Stimulated activated CD4-positive, alpha-beta T cell treated with anti-CD3 and anti-CD28 coated beads, TNF-alpha, amount 100 ng/mL, for 24 hours (primary cell): ENCODE measurements at places on chromosomes 11 and 22.
A peak's percentile ranks its signal among the peaks of the same experiment; 100 is the strongest.

DNA sequence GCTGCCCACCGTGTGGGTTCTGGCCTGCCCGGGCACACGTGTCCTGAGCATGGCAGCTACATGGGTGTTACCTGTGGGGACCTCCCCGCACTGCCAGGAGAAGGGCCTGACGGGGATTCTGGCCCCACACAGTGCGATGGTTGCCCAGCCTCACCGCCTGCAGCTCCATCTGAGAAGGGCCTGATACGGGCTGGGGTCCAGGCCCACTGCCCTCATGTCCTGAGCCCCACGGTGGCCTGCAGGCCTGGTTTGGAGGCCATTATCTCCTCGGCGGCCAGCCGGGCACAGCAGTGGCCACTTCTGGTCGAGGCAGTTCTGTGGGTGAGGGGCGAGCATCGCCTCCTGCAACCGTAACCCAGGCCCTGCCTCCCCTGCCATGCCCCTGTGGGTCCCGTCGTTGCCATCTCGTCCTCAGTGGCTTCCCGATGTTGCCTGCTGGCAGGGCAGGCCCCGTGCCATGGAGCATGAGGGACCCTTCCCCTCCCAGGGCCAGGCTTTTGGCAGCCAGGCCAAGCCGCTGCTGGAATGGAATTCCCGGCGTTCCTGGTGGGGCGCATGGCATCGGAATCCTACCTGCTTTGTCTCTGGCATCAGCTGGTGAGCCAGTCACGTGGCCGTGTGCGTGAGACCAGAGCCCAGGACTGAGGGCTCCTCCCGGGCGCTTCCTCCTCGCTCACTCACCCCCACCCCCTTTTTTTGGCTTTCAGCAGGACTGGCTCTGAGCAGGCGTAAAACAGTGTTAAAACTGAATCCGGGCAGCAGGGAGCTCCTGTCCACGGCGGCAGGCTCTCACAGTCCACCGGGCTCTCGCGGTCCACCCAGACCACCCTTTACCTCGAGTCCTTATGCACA lies 71.9 kb upstream of the PPARA start:
- DNase-seq: no peak

DNA sequence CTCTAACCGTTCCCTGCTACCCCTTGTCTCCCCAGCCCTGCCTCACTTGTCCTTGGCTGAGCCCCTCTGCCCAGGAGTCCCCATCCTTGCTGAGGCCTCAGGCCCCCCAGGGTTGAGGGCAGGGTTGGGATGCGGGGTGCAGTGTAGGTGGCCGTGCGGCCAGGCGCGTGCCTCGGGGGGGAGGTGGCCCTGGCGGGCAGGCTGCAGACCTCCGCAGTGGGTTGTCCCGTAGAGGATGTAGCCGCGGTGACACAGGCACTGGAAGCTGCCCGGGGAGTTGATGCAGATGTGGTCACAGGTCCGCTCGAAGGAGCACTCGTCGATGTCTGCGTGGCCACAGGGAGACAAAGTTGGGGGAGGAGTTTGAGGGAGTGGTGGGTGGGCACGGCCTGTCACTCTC lies 41.9 kb upstream of the TTLL12 start:
- DNase-seq: no peak

GRCh38 chr11:67060111-67060522 lies 3.5 kb downstream of the RHOD start:
- no peak for DNase-seq

DNA sequence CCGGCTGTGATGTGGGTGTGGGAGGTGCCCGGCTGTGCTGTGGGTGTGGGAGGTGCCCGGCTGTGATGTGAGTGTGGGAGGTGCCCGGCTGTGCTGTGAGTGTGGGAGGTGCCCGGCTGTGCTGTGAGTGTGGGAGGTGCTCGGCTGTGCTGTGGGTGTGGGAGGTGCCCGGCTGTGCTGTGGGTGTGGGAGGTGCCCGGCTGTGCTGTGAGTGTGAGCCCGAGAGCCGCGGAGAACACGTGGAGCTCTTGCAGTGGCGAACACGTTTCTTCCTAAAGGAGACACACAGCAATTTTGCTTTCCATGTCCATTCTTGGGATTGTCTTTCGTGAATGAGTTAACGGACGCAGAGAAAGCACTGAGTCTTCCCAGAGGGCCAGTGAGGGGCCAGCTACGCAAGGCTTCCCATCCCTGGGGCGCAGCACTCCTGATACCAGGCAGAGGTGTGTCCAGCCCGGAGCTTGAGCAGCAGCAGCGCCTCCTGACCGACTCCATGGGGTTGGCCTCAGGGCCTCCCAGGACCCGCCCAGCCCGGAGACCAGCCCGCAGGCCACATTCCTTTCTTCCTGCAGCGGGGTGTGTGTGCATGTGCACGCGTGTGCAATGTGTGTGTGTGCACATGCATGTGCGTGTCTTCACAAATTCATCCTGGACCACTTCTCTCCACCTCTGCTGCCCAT lies 245.0 kb upstream of the B3GAT1 start:
- DNase-seq: no peak

- peak; percentile 79 for DNase-seq
Measured at GRCh38 chr11:46845740-46846509, at the start of gene CKAP5. TSS of gene CKAP5 (minus strand) at chr11:46846280. CDS start at chr11:46821231, 25,049 bp downstream.

GRCh38 chr11:1845561-1846452 lies 7.0 kb downstream of the TNNI2 start:
- DNase-seq: no peak

GRCh38 chr11:20369826-20370225 lies 6.3 kb downstream of the HTATIP2 start:
- DNase-seq: no peak

GRCh38 chr11:61486779-61487178 lies 21.8 kb upstream of the LRRC10B start:
- DNase-seq: no peak

DNA sequence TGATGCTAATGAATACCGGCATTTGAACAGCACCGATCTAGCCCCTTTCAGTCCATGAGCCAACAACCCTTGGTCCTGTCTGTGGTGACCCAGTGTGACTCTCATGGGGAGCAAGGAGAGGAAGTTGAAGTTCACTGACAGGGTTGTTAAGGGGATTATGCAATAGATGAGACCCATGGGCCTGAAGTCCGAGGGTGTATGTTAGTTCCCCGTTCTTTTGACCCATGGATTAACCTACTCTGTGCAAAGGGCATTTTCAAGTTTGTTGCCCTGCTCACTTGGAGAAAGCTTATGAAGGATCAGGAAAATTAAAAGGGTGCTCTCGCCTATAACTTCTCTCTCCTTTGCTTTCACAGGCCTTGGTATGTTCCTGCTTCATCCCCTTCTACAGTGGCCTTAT lies 4.9 kb downstream of the PNPLA3 start:
- DNase-seq: no peak

DNA sequence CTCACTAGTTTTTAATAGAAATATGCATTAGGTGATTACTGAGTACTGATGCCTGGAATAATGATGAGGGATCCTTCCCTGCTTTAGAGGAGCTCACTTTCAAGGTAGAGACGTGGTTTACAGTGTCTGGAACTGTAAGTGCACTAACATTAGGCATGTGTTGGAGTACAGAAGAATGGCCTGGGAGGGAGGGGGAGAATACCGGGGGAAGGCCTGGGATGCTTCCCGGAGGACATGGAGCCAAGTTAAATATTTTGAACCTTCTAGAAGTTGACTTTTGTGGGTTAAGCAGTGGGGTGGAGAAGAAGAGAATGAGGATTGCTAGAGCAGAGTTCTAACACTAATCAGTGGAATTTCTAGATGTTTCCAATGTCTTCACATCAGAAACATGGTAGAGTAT lies 261.6 kb downstream of the NELL1 start:
- DNase-seq: no peak

DNA sequence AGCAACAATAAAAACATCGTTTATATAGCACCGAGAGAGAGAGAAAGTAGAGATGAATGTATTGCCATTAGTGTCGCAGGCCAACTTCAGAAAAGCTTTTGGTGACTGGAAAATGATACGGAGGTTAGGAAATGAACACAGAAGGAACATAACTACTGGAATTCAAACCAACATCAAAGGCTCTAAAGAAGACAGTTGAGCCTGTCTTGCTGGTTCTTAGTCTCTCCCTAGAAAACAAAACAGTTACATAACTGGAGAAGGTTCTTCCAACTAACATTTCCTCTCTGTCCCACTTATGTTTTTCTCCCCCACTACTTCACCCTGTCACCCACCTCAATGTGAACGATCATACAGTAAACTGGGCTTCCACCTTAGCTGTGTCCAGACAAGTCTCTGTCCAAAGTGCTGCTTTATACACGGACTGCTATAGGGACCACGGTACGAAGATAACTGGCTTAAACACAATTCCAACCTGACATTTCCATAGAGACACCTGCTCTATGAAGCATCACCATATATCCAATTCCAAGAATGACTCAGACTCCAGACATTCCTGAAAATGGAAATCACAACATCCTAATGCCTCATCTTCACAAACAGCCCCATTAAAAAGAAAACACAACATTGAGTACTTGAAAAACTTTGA lies 85.2 kb upstream of the ARHGAP32 start:
- DNase-seq: no peak

- DNase-seq: peak; percentile 26
Measured at GRCh38 chr22:24803064-24803542, 2.9 kb upstream of the SGSM1 start.

GRCh38 chr11:120932305-120932915 lies 91.5 kb upstream of the TBCEL start:
- no peak for DNase-seq

- no peak for DNase-seq
Measured at GRCh38 chr11:43573233-43573632, 107.3 kb upstream of the HSD17B12 start.

DNA sequence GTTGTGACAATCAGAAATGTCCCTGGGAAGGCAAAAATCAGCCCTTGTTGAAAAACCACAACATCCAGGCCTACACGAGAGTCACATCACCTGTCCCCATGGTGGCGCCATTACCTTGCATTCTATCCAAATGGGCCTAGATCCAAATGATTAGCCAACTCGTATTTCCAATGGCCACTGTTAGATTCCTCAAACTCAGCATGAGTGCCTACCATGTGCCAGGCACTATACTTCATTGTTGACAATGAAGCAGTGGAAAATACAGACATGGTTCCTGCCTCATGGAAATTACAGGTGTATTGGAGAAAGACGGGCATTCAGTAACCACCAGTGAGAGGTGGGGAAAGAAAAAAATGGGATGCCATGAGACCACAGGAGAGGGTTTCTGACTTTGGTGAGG lies 29.8 kb upstream of the CREB3L1 start:
- no peak for DNase-seq

DNA sequence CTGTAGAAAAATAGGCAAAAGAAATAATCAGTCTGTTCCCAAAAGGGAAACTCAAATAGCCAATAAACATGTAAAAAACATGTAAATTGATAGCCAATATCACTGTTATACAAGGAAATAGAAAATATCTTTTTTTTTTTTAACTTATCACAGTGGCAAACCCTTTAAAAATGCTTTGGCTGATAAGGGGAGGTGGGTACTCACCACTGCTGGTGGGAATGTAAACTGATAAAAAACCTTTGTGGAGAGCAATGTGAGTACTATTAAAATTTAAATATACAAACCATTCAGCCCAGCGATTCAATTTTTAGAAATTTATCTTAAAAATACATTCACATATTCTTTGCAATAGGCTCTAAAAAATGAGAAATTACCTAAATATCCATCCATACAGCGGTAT lies 3.6 kb downstream of the RPUSD4 start:
- DNase-seq: no peak

- no peak for DNase-seq
Measured at GRCh38 chr11:63599211-63600122, 14.8 kb downstream of the PLAAT3 start.

- DNase-seq: no peak
Measured at GRCh38 chr22:37741312-37741795, 44.5 kb downstream of the TRIOBP start.

DNA sequence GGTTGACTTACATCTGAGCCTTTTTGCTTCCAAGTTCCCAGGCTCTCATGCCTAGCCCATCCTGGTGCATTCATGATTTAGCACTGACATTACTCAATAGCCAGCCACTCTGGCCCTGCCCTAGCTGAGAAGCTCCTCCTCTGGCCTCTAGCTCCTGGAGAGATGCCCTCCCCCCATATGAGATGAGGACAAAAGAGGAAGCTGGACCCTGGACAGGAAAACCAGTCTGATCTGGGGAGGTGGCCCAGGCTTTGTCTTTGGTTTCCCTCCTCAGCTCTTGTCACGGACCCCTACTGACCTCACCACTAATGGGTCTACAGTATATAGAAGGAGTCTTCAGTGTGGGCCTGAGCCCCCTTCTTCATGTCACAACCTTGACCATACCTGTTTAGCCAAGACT lies 3.0 kb downstream of the RHOG start:
- no peak for DNase-seq

DNA sequence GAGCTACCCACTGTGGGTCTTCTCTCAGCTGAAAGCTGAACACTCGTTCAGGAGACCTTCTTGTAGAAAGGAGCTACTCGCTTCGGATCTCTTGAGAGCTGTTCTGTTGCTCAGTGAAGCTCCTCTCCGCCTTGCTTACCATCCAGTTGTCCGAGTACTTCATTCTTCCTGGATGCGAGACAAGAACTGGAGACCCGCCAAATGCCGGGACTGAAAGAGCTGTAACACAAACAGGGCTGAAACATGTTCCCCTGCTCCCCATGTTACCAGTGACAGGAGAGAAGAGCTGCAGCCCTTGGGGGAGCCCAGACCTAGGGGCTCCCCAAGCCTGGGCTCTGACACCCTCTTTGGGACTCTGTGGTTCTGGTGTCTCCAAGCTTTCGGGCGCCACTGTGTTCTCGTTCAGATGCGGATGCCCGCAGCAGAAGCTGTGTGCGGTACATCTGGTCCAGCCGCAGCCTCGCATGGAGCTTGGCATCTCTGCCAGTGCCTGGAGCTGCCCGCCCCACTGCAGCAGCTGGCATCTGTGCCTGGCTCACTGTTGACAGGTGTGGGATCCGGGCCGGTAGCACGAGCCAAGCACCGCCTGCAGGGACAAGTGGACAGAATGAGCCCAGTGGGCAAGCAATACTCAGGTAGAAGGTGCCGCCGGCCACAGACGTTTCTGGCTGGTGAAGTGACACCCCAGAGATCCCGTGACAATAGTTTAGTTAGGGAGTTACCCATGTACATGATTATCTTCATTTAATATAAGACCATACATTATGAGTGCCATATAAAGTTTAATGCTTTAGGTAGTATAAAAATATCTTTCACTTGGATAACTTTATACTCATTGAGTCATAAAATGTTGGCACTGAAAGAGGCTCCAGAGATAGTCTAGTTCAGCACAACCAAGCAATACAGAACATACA lies 49.1 kb downstream of the EMSY start:
- no peak for DNase-seq

GRCh38 chr11:118691926-118692830 lies 12.7 kb upstream of the TREH start:
- DNase-seq: peak; percentile 28

- DNase-seq: no peak
Measured at GRCh38 chr11:95680169-95680929, 109.2 kb downstream of the FAM76B start.

GRCh38 chr11:34030382-34030781 lies 21.1 kb upstream of the CAPRIN1 start:
- no peak for DNase-seq

- DNase-seq: no peak
Measured at GRCh38 chr11:10551290-10551592, 10.3 kb upstream of the RNF141 start.

DNA sequence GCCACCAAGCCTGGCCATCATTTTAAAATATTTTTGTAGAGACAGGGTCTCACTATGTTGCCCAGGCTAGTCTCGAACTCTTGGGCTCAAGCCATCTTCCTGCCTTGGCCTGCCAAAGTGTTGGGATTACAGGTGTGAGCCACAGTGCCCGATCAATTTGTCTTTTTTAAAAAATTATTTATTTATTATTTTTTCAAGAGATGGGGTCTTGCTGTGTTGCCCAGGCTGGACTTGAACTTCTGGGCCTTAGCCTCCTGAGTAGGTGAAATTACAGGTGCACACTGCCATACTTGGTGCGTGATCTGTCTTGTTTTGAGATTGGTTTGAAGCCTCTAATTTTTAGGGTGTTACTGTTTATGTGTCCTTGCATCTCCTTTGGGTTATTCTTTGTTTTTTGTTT lies 10.2 kb downstream of the CABIN1 start:
- DNase-seq: no peak
